ENCODE measurements at places on chromosomes 5 and 9.

GRCh38 chr9:81896070-81896469 is 32.2 kb upstream of the SPATA31D4 start:
- DNase-seq, result no peak

- DNase-seq, result no peak
Measured at GRCh38 chr5:5383461-5383860, 39.0 kb upstream of the ICE1 start.

GRCh38 chr5:145776886-145777285 is 58.3 kb downstream of the PRELID2 start:
- DNase-seq, result no peak

DNA sequence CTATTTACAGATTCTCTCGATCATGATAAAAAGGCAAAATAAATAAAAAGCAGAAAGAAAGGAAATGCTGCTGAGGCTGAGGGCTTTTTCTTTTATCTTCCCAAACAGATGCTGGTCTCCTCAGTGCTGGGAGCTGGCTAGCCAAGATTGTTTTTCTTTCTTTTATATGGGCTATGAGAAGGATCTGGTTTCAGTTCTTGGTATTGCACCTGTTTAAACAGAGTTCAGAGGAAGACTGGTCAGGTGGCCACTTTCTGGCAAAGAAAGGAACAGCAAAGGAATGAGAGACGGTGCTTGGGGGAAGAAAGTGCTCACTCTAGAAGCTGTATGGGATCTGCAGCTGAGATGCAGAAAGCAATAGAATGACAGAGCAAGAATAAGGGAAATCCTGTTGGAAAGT is 88.9 kb downstream of the SLF1 start:
- no peak for DNase-seq

- DNase-seq, result no peak
Measured at GRCh38 chr5:133962801-133963476, 5.5 kb downstream of the C5orf15 start.

- no peak for DNase-seq
Measured at GRCh38 chr9:137106662-137107250, 7.8 kb downstream of the DPP7 start.

- no peak for DNase-seq
Measured at GRCh38 chr9:92422611-92423338, 1.5 kb downstream of the OMD start.

DNA sequence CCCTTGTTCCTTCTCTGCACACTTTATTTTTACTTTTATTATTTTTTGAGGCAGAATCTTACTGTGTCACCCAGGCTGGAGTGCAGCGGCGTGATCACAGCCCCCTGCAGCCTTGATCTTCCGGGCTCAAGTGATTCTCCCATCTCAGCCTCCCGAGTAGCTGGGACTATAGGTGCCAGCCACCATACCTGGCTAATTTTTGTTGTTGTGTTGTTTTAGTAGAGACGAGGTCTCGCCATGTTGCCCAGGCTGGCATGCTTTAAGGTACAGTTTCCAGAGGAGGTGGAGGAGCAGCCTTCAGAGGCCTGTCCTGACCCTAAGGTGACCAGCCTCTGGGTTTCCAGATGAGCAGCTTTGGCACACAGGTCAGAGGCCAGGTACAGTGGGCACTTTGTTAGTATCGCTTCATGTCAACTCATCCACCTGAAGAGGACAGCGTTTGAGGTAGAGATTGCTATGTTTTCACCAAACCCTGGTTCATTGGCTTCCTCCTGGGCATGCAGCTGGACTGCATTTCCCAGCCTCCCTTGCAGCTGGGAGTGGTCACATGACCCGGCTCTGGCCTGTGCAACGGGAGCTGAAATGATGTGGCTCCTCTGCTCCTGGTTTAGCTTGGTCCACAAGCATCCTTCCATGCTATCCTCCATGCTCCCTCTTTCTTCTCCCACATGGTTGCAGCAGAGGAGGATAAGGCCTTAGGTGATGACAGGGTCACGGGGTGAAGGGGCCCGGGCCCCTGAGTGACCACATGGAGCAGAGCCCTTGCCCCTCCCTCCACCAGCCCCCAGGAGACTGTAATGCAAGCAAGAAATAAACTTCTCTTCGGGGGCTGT is 139.3 kb upstream of the IER5L start:
- no peak for DNase-seq

Data from GM19239 (cell line).